Stimulated activated memory B cell treated with anti-CD40 and anti-IgM and Interleukin-4, amounts not matched to agents 10 μg/mL and 1 μg/mL and 100 μg/mL, for 72 hours (primary cell): ENCODE measurements at places on chromosomes 2 and 18.

GRCh38 chr2:212032032-212032431 is 506.6 kb downstream of the ERBB4 start:
- ATAC-seq, result no peak

DNA sequence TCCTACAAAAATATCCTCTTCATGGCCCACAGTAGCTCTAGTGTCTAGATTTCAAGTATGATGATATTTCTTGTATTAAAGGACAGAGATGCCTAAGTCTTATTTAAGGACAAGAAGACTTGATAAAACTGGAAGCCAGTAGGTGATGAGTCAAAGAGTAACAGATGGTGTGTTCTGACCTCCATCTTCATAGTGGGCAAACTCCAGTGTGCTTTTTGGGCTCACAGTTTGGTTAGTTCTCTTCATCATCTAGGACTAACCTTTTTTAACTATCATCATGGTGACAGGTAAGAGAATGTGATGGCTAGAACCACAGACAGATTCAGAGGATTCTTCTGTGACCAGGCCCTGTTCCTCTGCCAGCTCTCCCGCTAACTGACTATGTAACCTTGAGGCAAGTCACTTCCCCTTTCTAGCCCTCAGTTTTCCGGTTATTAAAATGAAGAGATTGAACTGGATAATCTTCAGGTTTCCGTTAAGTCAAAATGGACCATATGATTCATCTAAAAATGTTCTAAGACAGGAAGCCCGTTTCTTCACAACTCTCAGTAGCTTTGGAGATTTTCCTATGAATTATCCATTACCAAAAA is 140.3 kb upstream of the RASGRP3 start:
- peak; percentile 72 for ATAC-seq

DNA sequence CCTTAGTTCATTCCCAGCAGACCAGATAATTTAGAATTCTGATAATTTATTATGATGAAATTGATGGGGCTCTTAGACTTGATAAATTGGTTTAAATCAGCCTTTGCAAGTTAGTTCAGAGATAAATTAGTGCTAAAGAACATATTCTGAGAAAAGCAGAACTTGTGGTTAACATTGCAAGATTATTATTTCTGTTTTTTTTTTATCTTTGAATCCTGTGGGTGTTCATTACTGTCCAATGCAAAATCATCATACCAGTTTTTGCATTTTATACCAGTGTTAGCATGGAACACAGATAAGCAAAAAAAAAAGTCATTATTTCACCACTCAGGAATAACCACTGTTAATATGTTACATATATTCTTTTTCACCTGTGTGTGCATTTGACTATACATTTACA is 9.1 kb downstream of the SEPTIN2 start:
- peak; percentile 57 for ATAC-seq

- ATAC-seq, result no peak
These were observed 104.3 kb downstream of the CSRNP3 start for GRCh38 chr2:165573534-165574461.

- no peak for ATAC-seq
These were observed 51.8 kb upstream of the CYRIA start for GRCh38 chr2:16717477-16717876.

DNA sequence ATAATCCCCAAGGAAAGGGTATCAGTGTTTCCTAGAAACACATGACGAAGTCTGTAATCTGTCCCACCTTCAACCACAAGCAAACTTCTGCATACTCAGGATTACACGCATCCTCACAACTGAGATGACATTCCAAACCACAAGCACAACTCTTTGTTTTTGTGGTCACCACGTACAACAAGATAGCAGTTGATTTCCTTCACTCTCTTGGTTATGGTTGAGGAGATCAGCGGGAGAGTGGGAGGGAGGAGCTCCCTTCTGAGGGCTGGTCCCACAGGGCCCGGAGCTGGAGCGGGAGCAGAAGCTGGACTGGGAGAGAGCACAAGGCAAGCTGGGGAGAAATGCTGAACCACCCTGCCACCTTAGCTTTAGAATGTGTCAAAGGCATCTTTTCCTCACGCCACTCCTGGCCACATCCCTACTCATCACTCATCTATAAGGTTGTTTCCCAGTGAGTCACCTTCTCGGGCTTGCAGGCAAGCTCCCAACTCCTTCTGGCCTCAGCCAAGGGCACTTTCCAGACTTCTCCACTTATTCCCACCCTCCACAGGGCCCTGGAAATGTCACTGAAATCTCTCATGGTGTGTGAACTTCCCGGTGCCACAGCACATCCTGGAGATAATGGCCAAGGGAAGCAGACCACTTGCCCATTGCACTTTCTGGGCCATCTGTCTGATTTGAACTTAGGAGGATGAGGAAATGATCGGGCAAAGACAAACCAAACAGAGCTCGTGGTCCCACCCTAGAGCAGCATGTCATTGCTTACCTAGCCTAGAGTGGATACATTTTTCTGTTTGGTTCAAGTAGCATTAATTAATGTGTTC is 98.9 kb upstream of the LGALSL start:
- ATAC-seq, result no peak

GRCh38 chr2:64792995-64793639 is 139.4 kb upstream of the SERTAD2 start:
- ATAC-seq, result no peak

GRCh38 chr2:24894750-24895149 is 25.3 kb downstream of the ADCY3 start:
- no peak for ATAC-seq

GRCh38 chr2:144354953-144355352 is 165.0 kb downstream of the ZEB2 start:
- no peak for ATAC-seq

DNA sequence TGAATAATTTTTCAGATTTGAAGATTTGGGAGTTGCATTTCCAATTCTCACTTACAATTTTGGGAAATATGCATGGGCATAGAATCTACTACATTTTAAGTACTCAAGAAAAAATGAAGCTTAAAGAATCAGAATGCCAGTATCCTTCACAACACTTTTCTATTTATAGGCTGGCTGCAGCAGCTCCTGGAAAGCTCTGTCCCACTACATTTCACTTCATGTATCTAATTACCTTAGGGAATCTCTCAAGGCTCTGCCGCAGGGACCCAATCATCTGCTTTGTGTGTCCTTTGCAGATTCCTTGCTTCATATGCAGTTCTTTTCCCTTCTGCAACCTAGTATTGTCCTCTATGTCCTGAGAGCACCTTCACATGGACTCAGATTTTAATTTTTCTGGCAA is 102.9 kb downstream of the NUP35 start:
- ATAC-seq, result no peak

DNA sequence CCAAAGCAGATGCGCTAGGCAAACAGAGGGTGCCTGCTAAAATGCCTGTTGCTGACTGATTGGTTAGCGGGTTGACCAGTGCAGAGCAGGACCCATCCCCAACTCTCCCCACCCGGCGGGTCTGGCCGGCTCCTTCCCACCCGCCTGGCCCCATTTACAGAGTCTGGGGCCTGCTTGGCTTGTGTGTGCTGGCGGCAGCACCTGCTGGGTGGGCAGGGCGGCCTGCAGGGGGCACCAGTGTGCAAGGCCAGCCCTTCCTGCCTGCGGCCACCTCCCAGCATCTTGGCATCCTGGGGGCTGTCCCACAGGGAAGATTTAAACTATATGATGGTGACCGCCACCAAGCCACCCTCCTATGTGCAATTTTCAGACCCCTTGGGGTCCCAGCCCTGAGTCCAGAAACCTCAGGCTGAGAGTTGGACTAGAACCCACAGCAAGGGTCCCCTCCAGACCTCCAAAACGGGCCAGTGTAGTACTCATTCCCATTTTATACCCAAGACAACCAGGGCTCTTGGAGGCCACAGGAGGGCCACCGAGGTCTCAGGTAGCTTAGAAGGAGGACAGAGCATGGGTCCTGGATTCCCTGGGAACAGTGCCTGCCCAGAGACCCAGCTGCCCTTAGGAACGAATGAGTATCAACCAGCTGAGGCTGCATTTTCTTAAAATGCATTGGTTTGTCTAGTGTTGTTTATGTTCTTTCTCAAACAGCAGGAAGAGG is 173.6 kb downstream of the SMAD7 start:
- ATAC-seq, result peak; percentile 73

DNA sequence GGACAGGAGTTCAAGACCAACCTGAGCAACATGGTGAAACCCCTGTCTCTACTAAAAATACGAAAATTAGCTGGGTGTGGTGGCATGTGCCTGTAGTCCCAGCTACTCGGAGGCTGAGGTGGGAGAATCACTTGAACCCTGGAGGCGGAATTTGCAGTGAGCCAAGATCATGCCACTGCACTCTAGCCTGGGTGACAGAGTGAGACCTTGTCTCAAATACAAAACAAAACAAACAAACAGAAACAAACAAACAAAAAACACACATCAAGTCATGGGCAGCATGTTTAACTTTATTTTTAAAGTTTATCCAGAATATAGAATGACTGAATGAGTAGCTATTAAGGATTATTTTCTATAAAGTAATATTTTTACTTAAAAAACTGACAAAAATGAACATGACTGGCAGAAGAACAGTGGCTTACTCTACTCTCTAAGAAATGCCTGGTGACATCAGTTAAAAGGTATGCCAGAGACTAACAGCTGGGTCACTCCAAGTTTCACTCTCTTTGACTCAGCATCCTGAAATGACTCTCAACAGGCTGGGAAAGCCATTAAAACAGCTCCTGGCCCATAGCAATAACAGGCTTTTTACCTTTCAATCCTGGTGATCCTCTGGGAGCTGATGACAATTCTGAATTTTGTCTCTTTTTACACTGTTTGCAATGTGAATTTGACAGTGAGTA is 281.6 kb upstream of the STON1 start:
- no peak for ATAC-seq

DNA sequence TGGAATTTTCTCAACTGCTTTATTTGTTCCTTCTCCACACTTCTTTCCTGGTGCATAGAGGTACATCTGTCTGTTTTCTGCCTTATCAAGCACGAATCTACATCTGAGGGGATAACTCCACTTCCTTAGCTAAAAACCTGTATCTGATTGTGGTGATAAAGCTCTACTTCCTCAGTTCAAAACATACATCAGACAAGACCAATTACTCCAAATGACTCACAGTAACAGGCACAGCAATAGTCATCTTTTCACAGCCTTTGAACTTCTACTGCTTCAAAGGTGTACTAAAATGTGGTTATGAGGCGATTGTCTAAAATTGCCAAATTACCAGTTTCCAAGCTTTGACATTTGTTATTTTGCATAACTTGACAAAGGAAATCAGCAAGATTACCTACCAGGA is 803.6 kb upstream of the ZEB2 start:
- no peak for ATAC-seq

- peak; percentile 70 for ATAC-seq
These were observed 1.3 kb downstream of the RASGRP3 start for GRCh38 chr2:33477473-33478468.

- peak; percentile 66 for ATAC-seq
These were observed at the start of gene ATP8B1 for GRCh38 chr18:57803103-57803969. Gene ATP8B1 (minus strand): TSS chr18:57803315. CDS start chr18:57731807, 71,508 bp downstream.

- ATAC-seq, result no peak
These were observed 39.8 kb upstream of the SPTBN1 start for GRCh38 chr2:54416166-54416813.

- ATAC-seq, result no peak
These were observed 11.5 kb downstream of the CD226 start for GRCh38 chr18:69936191-69936558.

DNA sequence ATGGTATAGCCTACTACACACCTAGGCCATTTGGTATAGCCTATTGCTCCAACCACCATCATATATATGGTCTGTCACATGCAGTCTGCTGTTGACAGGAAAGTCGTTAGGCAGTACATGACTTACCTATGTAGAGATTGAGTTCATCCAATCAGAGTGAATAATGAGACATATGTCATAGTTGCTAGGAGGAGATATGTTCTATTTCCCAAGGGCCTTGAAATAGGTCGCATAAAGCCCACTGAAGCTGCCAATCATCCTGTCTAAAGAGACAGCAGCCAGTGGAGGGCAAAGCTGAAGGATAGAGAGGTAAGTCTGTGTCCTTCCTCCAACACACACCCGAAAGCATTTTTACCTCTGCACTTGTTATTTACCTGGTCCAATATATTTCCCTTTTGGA is 263.4 kb downstream of the PTPRM start:
- no peak for ATAC-seq

- no peak for ATAC-seq
These were observed 10.8 kb upstream of the AMER3 start for GRCh38 chr2:130744287-130745117.

DNA sequence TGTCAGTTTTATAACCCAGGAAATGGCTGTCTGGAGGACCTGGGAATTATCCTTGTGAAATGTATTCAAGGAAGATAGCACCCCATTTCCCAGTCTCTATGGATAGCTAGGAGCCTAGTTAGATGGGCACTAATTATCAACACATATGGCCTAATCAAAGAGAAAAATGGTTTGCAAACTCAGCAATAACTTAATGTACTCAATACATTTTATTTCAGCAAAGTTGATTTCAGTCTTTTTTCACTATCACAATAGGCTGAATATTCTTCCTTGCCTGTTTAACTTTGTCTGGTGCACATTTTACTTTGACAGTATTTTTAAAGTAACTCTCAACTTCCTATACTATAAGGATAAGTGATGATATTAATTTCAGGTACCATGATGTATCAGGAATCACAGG is 756.3 kb downstream of the CCDC85A start:
- ATAC-seq, result no peak

- peak; percentile 37 for ATAC-seq
These were observed at the start of gene SLC9A2 for GRCh38 chr2:102619414-102620319. Gene SLC9A2 (plus strand): TSS chr2:102619553. CDS start chr2:102619849, 296 bp downstream.

DNA sequence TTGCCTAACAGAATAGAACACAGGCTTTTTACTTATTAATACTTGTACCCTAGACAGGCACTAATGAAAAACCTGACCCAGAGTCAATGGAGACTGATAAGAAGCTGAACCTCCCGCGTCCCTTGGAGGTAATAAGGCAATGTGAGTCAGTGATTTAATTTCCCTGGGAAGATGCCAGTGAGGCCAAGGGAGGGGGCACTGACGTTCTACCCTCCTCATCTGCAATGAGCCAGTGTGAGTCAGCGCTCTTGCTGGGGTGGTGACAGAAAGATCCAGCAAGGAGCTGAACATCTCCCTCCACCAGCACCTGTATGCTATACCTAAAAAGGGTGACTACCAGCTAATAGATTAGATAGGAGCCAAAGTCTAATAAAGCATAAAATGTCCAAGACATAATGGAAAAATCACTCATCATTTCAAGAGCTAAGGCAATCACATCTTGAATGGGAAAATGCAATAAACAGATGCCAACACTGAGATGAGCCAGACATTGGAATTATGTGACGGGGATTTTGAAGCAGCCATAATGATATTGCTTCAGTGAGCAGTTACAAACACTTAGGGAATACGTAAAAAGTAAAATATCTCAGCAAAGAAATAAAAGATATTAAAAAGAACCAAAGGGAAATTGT is 116.9 kb downstream of the TPGS2 start:
- ATAC-seq, result no peak

GRCh38 chr2:14577843-14578242 is 54.7 kb upstream of the LRATD1 start:
- no peak for ATAC-seq

DNA sequence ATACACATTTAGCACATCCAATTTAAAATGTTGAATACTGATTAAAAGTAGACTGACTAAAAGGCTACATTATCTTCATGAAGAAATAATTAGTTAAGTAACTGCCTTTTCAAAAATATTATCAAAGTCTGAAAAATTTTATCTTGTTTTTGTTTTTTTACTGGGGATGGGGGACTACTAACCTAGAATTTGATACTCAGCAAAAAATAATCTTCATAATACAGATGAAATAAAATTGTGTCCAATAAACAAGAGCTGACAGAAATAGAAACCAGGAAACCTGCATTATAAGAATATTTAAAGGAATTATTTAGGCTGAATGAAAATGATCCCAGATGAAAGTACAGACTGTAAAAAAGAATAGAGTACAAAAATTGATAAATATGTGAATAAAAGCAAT is 200.7 kb upstream of the RGPD4 start:
- ATAC-seq, result no peak

GRCh38 chr18:27278131-27278530 is 93.0 kb upstream of the CHST9 start:
- ATAC-seq, result no peak
